ENCODE measurements at places on chromosomes 5 and 9.

- DNase-seq, result no peak
These were observed 591.0 kb upstream of the DMAC1 start for GRCh38 chr9:8390571-8390970.

GRCh38 chr9:3997492-3997891 is 302.4 kb downstream of the GLIS3 start:
- no peak for DNase-seq

DNA sequence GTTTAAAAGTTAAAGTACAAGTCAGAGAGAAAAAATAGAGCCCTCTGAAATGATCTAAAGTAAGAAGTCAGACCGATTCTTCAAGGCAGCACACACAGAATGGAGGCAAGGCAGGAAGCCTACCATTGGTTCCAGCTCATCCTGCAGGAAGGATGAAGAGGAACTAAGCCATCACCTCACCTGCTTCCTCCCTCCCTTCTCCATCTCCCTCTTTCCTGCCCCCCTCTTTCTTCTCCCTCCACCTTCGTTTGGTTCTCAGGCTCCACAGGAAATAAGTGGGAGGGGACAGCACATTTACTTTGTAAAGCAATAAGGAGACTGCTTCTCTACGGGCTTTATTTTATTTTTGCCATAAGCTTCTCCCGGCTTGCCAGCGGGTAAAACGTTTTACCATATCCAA is 213.4 kb downstream of the TRIM32 start:
- no peak for DNase-seq

GRCh38 chr9:14077672-14078071 is 236.3 kb downstream of the NFIB start:
- no peak for DNase-seq

GRCh38 chr9:121328876-121329681 is 41.0 kb downstream of the STOM start:
- no peak for DNase-seq

- no peak for DNase-seq
These were observed 141.2 kb upstream of the RETREG1 start for GRCh38 chr5:16757989-16758501.
